Calu3 (cell line): ENCODE measurements at places on chromosomes 7 and 10. TPM values are rescaled to one million over a fixed set of nuclear protein-coding genes. Genes with fewer than 3 reads are reported as not detected.
A peak's percentile ranks its signal among the peaks of the same experiment; 100 is the strongest.

Gene CCDC172
- not detected in 2 replicates for total RNA-seq

- peak overlapping the region; percentile 65 for H3K4me3 ChIP-seq
- no peaks in the 10 kb centered on the region for H3K36me3 ChIP-seq
- no peak overlapping the region for H3K27ac ChIP-seq
- DNase-seq: peak; percentile 42
- peaks cover 9% of the 10 kb centered on the region for H3K4me1 ChIP-seq
Measured at GRCh38 chr10:71396084-71396710, 523 bp upstream of the CDH23 start.

Gene ZNF138
- total RNA-seq: 5.5 and 6.5 TPM in 2 replicates

DNA sequence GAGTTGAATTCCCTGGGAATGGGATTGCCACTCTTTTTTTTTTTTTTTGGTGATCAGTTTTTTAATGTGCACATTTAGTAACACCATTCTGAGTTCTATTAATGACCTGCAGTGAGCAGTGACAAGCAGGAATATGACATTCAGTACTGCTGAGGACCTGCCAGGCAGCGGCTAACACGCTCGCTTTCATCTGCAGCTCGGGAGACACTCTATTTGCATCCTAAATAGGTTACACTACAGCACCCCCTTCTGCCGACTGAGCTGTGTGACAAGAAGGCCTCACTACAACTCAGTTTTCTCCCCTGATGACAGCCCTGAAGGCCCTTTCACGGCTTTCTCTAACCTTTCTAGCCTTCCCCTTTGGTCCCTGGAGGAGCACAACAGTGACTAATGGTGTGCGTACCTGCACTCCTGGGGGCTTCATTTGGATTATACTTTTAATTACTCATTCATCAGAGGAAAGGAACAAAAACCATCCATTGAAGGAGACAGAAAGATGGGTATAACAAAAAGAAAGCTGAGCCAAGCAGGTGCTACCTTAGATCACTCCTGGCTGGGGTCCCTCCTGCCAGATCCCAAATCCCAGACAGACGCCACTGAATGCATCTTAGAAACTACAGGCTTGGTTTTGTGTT is 872.4 kb downstream of the LRMDA start:
- H3K27ac ChIP-seq: no peak overlapping the region
- peak; percentile 18 for DNase-seq
- no peaks in the 10 kb centered on the region for H3K36me3 ChIP-seq
- H3K27me3 ChIP-seq: no peaks in the 10 kb centered on the region

DNA sequence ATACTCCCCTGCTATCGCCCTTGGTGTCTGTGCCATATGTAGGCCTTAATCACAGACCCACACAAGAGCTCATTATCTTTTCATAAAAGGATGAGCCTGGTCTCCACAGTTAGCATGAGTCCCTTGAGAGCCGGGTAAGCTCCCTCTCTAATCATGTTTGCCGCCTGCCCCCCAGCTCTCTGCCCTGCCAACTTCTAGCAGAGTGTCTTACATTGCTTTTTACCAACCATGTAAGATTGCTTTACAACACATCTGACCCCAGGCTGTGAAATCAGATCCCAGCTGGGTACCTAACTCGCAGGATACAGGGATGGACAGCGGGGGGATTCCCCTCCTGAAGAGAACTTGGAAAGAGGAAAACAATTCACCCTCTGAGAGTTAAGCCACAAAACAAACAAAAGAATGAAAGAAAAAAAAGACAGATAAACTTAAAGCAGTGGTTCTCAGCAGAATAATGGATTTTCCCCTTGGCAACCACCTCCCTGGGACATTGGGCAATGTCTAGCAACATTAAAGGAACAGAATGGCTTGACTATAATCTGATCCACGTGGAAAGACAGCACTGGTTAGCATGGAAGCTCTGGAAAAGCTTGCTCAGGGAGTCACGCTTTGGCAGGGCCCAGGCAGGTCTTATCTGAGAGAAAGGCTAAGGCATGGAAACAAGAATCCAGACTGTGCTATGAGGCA is 39.4 kb upstream of the ATOH7 start:
- no peak for DNase-seq
- peaks cover 12% of the 10 kb centered on the region for H3K27me3 ChIP-seq
- H3K4me3 ChIP-seq: no peak overlapping the region
- no peak overlapping the region for H3K27ac ChIP-seq
- H3K36me3 ChIP-seq: no peaks in the 10 kb centered on the region

Gene ANXA7
- 160 and 167 TPM in 2 replicates for total RNA-seq

DNA sequence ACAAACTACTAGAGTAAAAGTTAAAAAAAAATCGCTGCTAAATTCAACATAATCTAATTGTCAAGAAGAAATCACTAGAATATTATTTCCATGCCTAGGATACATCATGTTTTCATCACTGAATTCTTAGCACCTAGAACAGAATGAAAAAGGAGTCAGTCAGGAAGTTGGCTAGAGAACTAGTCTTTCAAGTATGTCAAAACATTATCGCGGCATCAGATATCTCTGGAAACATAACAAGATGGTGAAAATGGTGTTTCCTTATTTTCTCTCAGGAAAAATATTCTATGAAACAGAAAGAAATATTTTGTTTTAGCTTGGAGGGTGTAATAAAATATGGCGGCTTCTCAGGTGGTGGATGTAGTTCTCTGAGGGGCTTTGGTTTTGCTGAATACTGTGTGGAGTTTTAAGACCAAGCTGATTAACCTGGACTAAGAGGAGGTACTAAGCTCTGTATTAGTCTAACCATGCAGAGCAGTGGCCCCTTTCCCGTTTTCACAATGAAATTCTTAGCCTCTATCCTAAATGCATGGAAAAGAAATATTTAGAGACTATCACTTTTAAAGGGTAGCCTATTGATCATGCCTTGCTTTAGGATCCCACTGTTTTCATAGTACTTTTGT is 205.6 kb downstream of the MDFIC start:
- H3K27me3 ChIP-seq: no peaks in the 10 kb centered on the region
- H3K4me3 ChIP-seq: no peak overlapping the region
- H3K36me3 ChIP-seq: peaks cover 4% of the 10 kb centered on the region
- H3K4me1 ChIP-seq: no peaks in the 10 kb centered on the region
- DNase-seq: no peak
- no peak overlapping the region for H3K27ac ChIP-seq

GRCh38 chr10:128186959-128187787 is 61.0 kb upstream of the MKI67 start:
- H3K36me3 ChIP-seq: no peaks in the 10 kb centered on the region
- H3K4me1 ChIP-seq: no peaks in the 10 kb centered on the region
- no peak for DNase-seq

Gene NUDT13
- total RNA-seq: 0.76 and 0.78 TPM in 2 replicates

DNA sequence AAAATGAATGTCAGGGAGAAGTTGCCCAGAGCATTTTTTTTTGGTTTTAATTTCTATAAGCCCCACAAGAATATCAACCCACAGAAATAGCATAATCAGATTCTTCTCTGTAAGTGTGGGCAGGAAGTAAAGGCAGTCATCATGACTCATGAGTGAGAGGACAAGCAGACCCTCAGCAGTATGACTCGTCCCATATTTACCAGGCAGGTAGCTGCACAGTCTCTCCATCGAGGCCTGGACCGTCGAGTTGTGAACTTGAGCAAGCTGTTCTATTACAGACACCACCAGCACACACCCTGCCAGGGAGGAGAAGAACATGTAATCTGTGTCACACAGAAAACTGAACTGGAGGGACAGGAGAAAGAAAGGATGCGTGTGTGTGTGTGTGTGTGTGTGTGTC is 37.8 kb downstream of the AOAH start:
- no peaks in the 10 kb centered on the region for H3K36me3 ChIP-seq
- no peaks in the 10 kb centered on the region for H3K27me3 ChIP-seq
- peaks cover 18% of the 10 kb centered on the region for H3K4me1 ChIP-seq

Gene TMEM60
- total RNA-seq: 9.6 and 12.5 TPM in 2 replicates

DNA sequence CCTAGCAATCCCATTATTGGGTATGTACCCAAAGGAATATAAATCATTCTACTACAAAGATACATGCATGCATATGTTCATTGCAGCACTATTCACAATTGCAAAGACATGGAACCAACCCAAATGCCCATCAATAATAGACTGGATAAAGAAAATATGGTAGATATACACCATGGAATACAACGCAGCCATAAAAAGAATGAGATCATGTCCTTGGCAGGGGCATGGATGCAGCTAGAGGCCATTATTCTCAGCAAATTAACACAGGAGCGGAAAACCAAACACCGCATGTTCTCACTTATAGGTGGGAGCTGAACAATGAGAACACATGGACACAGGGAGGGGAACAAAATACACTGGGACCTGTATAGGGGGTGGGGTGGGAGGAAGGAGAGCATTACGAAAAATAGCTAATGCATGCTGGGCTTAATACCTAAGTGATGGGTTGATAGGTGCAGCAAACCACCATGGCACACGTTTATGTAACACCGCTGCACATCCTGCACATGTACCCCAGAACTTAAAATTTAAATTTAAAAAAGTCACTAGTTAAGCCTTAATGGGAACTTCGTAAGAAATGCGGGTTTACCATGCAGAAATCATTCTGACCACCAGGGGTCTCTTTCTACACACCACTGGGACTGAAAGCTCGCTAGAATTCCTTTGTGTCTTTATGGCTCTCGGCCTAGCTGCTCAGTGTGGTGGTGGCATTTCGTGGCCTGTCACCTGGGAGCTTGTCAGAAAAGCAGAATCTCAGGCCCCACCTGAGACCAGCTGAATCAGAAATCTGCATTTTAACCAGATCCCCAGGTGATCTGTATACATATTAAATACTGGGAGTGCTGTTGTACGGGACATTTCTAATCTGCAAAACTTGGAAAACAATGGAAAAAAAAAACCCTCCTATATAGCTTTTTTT is 9.5 kb downstream of the ANKRD1 start:
- no peaks in the 10 kb centered on the region for H3K27me3 ChIP-seq
- H3K4me1 ChIP-seq: no peaks in the 10 kb centered on the region
- H3K4me3 ChIP-seq: no peak overlapping the region
- no peak overlapping the region for H3K27ac ChIP-seq
- DNase-seq: peak; percentile 65

GRCh38 chr10:76675561-76675950 is 962.1 kb downstream of the KCNMA1 start:
- no peak for DNase-seq
- H3K4me1 ChIP-seq: no peaks in the 10 kb centered on the region
- no peaks in the 10 kb centered on the region for H3K27me3 ChIP-seq
- no peak overlapping the region for H3K4me3 ChIP-seq
- no peak overlapping the region for H3K27ac ChIP-seq

DNA sequence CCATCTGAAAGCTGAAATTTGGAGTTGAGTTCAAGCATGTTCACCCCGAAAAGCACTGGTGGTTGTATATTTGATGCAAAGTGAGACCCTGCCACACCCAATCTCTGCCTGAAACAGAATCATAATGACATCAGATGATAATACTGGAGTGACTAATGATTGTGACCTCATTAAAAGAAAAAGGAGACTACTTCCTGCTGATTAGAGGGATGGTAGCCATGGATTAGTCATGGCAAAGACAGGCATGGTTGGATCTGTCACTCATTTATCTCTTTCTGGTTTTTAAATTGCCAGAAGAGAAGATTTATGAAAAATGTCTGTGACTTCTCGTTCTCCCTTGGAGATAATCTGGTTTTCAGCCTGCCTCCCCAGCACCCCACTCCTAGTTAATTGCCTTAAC is 101.2 kb downstream of the BAMBI start:
- H3K27me3 ChIP-seq: no peaks in the 10 kb centered on the region
- no peaks in the 10 kb centered on the region for H3K36me3 ChIP-seq
- H3K4me3 ChIP-seq: no peak overlapping the region

- H3K4me3 ChIP-seq: no peak overlapping the region
- H3K27me3 ChIP-seq: peaks cover 23% of the 10 kb centered on the region
- H3K27ac ChIP-seq: no peak overlapping the region
Measured at GRCh38 chr10:23608926-23609325, 170.1 kb downstream of the OTUD1 start.

GRCh38 chr7:33639552-33640197 is 265.7 kb upstream of the BMPER start:
- no peak for DNase-seq
- H3K36me3 ChIP-seq: no peaks in the 10 kb centered on the region

GRCh38 chr7:4806983-4807597 is 31.7 kb downstream of the AP5Z1 start:
- no peaks in the 10 kb centered on the region for H3K36me3 ChIP-seq
- peaks cover 36% of the 10 kb centered on the region for H3K27me3 ChIP-seq

- H3K36me3 ChIP-seq: no peaks in the 10 kb centered on the region
- DNase-seq: no peak
- no peaks in the 10 kb centered on the region for H3K4me1 ChIP-seq
- no peaks in the 10 kb centered on the region for H3K27me3 ChIP-seq
Measured at GRCh38 chr7:122384528-122384927, 80.0 kb upstream of the FEZF1 start.

Gene CCL24
- total RNA-seq: 0.68 TPM in 1 of 2 replicates, not detected in the other

- DNase-seq: no peak
- no peaks in the 10 kb centered on the region for H3K36me3 ChIP-seq
- no peaks in the 10 kb centered on the region for H3K27me3 ChIP-seq
- H3K4me1 ChIP-seq: peaks cover 9% of the 10 kb centered on the region
Measured at GRCh38 chr10:27369880-27370279, 129.3 kb upstream of the ACBD5 start.

DNA sequence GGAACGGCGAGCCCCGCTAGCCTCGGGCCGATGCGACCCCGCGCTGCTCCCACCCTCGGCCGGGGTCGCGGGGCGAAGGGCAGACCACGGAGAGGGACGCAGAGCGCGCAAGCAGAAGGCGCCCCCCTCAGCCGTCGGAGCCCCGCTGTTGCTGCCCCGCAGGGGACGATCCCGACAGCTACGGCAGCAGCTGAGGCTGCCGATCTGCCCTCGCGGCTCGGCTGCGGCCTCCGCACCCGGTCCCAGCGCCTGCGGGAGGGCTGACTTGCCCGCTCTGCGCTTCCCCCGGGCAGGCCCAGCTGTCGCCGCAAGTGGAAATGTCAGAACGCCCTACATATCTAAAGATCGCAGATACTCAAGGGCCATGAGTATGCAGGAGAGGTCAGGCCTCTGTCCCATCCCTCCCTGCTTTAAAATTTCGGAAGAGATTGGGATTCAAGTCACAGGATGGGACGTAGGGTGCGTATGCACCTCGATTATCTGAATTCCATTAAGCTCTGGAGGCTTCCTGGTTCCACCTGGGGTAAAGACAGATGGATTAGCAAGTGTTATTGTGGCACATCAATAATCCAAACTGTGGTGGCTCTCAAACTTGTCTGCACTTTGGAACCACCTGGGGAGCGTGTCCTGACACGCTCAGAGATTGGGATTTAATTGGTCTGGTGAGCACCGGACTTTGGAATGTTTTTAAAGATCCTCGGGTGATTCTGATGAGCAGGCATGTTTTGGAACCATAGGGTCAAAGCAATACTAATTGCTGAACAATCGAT is at the start of gene CRPPA:
Gene CRPPA (minus strand): TSS at position 206 of the 770 bp plus-strand sequence. CDS start 216 bp downstream, outside the sequence.
- peak; percentile 62 for DNase-seq
- peak within 1 kb of the TSS; percentile 86 for H3K27ac ChIP-seq
- H3K27me3 ChIP-seq: no peaks in the 10 kb centered on the region
- peaks cover 49% of the 10 kb centered on the region for H3K4me1 ChIP-seq

Gene ANXA8L1
- total RNA-seq: 0.56 and 0.57 TPM in 2 replicates

Gene ZCWPW1
- 4.1 and 4.3 TPM in 2 replicates for total RNA-seq

Gene VSTM4
- total RNA-seq: not detected in 2 replicates

GRCh38 chr7:69295977-69296376 is 302.3 kb upstream of the AUTS2 start:
- DNase-seq: no peak
- no peaks in the 10 kb centered on the region for H3K4me1 ChIP-seq
- no peak overlapping the region for H3K4me3 ChIP-seq
